ENCODE measurements at places on chromosomes 16 and 17. TPM values are rescaled to one million over a fixed set of nuclear protein-coding genes. Genes with fewer than 3 reads are reported as not detected.

Gene ITGAD
- not detected for total RNA-seq

Gene CETP
- total RNA-seq, result not detected

Gene CCNF
- total RNA-seq, result 48.2 TPM

Gene COPZ2
- total RNA-seq, result not detected

Gene HAP1
- total RNA-seq, result 1.6 TPM

Gene CHST4
- not detected for total RNA-seq

Gene ZG16
- not detected for total RNA-seq

Gene RBL2
- 19.0 TPM for total RNA-seq

Gene STXBP4
- total RNA-seq, result 1.2 TPM

Measured in G401 (cell line).